ENCODE measurements at places on chromosomes 11 and 22.

- DNase-seq, result no peak
Measured at GRCh38 chr11:58712531-58712930, 19.2 kb downstream of the GLYAT start.

GRCh38 chr22:30863081-30863833, 105.3 kb downstream of the MORC2 start:
- no peak for DNase-seq

GRCh38 chr11:33544593-33545373, 155.8 kb downstream of the C11orf91 start:
- DNase-seq, result no peak

- DNase-seq, result no peak
Measured at GRCh38 chr11:111047374-111047773, 198.2 kb upstream of the POU2AF2 start.

- no peak for DNase-seq
Measured at GRCh38 chr11:122803306-122803705, 35.0 kb upstream of the CRTAM start.

DNA sequence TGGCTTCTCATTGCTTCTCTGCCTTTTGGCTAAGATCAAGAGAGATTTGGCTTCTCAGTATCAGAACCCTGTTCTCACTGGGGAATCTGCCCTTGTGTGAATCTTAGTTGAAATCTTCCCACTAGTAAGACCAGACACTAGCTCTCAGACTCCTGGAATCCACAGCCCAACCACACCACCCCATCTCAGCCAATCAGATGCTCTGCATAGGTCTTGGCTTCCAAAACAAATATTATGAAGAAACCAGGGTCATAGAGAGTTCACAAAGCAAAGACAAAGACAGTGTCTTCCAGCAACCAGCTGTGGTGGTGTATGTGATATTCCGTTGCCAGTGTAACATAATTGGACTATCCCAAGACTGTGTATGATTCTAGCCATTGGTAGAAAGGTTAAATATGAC, 5.4 kb downstream of the OR8B12 start:
- DNase-seq, result no peak

GRCh38 chr11:69491071-69492031, 9.9 kb downstream of the LINC01488 start:
- no peak for DNase-seq

DNA sequence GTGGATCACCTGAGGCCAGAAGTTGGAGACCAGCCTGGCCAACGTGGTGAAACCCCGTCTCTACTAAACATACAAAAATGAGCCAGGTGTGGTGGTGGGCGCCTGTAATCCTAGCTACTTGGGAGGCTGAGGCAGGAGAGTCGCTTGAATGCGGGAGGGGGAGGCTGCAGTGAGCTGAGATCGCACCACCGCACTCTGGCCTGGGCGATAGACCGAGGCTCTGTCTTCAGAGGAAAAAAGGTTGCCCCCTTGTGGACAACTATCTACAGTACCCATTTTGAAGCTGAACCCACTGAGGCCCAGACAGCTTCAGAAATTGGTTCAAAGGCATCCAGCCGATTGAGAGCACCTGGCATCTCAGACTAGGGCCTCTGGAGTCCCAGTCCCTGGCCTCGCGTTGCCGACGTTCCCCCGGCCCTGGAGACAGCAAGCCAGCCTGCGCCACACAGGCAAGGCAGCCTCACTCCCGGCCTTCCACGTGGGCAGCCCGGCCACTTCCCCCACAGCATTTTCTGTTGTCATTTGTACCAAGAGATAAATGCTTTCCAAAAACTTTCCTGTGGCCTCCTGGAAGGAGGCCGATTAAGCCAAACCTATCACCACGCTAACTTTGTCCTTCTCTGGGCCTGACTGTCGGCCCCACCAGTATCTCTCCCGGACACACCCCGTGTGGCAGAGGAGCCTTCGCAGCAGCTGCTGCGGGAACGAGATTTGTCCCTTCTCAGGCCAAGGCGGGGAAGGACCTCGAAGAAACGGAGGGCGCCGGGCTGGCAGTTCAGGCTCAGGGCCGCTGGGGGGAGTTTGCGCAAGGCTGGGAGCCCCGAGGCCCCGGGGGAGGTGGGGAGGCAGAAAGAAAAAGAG, 82.8 kb downstream of the FLI1 start:
- no peak for DNase-seq

- no peak for DNase-seq
Measured at GRCh38 chr22:23222033-23222792, 41.9 kb downstream of the BCR start.

DNA sequence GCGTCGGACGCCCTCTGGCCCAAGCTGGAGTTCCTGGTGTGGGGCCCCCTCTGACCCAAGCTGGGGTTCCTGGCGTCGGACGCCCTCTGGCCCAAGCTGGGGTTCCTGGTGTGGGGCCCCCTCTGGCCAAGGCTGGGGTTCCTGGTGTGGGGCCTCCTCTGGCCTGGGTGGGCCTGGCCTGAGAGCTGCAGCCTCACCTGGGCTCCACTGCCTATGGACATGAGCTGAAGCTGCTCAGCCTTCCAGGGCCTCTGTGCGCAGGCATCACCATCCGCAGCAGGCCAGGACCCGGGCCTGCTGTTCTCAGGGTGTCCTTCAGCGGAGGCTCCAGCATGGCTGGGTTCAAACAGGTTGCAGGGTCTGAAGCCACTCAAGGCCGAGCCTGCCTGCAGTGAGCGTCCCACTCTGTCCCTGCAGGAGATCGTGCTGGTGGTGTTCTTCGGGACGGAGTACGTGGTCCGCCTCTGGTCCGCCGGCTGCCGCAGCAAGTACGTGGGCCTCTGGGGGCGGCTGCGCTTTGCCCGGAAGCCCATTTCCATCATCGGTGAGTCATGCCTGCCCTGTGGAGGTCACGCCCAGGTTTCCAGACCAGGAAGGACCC, 125.5 kb downstream of the KCNQ1 start:
- no peak for DNase-seq

DNA sequence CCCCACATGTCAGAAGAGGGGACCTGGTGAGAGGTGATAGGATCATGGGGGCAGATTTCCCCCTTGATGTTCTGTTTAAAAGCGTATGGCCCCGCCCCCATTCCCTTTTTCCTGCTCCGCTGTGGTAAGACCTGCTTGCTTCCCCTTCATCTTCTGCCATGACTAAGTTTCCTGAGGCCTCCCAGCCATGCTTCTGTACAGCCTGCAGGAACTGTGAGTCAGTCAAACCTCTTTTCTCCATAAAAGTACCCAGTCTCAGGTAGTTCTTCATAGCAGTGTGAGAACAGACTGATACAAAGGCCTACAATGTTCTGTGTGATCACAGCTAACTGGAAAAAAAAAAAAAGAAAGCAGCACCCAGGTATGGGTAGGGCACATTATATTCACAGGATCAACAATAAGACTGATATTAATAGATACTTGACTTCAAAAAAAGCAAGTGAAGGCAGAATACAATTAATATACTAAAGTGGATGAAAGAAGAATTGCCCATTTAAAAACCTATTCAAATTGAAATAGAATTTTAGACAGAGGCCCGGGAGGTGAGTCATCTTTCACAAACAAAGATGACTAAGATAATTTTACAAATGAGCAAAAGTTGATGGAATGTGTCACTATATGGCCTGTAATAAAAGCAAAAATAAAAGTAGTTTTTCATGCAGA, 1.7 kb upstream of the OR52K1 start:
- DNase-seq, result no peak

- DNase-seq, result no peak
Measured at GRCh38 chr11:79220171-79220570, 220.7 kb downstream of the TENM4 start.

DNA sequence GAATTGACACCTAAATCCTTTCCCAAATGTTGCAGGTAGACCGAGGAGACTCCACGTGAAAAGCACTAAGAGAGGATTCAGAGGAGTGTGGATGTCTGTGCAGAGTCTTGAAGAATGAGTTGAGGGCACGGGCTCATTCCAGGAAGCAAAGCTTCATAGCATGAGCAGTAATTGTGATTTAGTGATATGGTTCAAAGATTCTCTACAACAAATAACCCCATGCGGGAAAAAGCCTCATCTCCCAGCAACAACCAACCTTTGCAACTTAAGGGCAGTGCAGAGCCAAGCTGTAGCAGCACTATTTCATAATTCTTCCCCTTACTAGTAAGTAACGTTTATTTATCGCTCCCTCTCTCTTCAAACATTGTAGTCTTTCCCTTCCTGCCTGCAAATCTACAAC, 87.5 kb upstream of the CLMP start:
- no peak for DNase-seq

- no peak for DNase-seq
Measured at GRCh38 chr11:103633068-103633788, 403.2 kb upstream of the DDI1 start.

DNA sequence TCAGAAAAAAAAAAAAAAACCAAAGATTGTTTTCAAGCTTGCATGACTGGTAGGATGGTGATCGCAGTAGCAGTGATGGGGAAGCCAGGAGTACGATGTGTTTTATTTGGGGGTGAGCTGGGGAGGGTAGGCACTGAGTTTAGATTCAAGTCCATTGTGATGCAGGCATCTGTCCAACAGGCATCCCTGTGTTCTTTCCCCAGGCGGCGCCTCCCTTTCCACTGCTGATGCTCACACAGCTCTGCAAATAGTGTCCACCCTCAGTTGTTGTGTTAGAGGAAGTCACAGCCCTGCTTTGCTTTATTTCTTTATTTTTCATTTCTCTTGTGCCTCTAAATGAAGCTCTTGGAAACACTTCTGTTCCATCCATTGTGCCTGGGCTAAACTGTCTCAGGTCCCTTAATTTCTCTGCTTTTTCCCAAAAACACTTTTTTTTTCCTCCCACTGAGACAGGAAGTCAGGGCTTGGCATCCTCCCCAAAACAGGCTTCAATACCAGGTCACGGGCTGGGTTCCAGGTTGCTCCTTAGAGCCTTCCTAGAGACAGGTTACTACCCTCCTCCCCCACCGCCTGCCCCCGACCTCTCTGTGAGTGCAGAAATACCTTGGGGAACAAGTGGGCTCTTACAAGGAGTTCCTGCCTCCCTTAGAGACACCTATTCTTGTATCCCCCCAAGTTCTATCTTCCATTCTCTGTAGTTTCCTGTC, 38.6 kb upstream of the HSPA8 start:
- no peak for DNase-seq

- DNase-seq, result no peak
Measured at GRCh38 chr11:61710019-61710418, 29.8 kb downstream of the DAGLA start.

GRCh38 chr11:77530879-77531278, 57.0 kb upstream of the PAK1 start:
- DNase-seq, result no peak

GRCh38 chr11:119845305-119845704, 116.3 kb upstream of the NECTIN1 start:
- DNase-seq, result no peak

GRCh38 chr22:41327124-41327523, 25.8 kb downstream of the ZC3H7B start:
- no peak for DNase-seq

DNA sequence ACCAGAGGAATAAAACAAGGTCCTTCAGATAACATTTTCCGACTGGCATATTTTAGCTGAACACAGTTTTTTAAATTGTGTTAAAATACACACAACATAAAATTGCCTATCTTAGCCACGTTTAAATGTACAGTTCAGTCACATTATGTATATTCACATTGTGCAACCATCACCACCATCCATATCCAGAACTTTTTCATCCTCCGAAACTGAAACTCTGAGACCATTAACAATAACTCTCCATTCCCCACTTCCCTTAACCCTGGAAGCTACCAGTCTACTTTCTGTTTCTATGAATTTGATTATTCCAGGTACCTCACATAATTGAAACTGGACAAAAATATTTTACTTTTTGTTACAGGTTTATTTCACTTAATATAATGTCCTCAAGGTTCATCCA, 213.3 kb downstream of the ETS1 start:
- DNase-seq, result no peak

DNA sequence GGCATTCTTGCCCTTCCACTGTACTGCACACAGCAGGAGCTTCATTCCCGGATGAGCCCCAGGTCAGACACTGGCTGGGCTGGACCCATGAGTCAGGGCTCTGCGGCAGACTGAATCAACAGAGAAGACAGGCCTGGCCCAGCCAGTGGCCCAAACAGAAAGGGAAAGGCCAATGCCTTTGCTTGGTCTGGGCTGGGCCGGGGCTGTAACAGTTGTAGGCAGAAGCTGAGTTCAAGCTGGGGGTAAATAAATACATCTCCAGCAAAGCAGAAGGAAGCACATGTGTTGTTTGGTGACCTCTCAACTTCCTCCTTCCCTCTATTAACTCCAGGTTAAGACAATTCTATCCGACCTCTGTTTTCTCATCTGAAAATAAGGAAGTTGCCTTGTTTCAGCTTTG, 1.8 kb upstream of the SMIM35 start:
- DNase-seq, result no peak

DNA sequence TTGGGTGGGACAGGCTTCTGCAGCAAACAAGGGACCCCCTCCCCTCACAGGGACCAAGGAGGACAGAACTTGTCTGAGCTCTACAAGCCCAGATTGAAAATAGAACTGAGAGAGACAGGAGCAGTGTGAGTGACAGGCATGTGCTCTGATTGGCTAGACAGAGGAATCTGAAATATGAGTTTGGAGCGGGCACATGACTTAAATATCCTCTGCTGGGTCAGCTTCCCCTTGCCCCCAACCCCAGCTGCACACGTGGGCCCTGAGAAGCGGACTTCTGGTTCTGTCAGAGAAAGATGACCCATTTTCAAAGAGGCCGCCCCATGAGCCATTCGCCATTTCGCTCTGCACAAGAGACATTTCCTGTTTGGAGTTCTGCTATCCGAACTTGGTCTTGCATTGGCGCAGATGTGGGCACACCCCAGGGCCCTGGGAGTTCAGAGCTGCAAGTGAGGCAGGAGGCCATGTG, 5.3 kb downstream of the TUBA8 start:
- no peak for DNase-seq

GRCh38 chr11:10072142-10072541, 221.9 kb downstream of the SBF2 start:
- DNase-seq, result no peak

DNA sequence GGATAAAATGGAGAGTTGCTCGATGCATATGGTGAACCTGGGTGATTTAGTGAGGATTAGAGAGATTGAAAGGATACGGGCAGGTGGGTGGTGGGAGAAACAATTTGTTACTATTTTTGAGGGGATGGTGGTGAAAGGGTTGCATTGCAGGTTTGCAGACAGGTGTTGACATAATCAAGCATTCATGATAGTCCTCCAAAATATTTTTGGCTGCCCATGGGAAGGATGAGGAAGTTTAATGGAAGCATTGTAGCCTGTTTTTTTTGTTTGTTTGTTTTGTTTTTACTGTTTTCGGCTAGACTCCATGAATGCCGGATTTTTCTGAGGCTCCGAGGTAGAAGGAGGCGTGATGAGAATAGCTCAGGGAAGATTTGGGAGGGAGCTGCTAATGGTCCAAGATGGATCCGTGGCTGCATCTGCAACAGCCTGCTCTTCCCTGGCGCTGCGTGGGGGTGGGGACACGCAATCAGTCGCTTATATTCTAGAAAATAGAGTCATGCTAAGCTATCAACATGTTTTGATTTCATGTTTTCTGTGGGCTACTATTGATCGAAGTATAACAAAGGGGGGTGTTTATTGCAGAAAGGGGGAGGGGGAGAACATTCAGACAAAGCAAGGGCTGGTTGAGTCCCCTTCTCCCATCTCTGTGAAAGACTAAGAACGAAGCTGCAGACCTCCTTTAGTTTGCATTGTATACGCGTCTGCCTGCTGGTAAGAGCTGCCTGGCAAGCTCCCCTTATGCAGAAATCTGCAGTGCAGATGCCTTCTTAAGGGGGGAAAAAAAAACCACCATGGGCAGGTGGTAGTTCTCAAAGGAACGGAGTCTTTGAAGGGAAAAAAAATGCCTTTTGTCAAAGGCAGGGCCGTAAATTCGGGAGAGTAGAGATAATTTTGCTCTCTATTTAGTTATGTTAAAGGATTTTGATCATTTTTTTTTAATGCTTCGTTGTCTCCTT, 1.0 kb downstream of the RTN3 start:
- DNase-seq, result no peak
